CD4-positive, alpha-beta T cell treated with Interleukin-12 subunit alpha and Interleukin-12 subunit beta, for 1 hour (primary cell): ENCODE measurements at places on chromosomes 4 and X.

DNA sequence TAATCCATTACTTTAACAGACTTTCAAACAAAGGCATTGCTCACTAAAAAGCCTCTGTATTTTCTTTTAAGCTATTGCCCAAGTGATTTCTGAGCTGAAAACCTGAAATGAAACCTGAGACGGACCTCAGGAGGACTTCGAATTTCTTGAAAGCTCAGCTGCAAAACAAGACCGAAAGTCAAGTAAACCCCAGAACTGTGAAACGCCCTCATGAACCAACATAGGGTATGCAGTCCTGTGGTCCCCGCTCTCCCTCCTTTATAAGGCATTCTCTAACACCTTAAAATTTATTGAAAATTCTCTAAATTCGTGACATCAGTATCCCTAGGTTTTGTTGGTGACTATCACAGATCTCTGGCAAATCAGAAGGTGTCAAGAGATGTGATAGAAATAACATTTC is 91.8 kb downstream of the SHISA3 start:
- no peak for DNase-seq

DNA sequence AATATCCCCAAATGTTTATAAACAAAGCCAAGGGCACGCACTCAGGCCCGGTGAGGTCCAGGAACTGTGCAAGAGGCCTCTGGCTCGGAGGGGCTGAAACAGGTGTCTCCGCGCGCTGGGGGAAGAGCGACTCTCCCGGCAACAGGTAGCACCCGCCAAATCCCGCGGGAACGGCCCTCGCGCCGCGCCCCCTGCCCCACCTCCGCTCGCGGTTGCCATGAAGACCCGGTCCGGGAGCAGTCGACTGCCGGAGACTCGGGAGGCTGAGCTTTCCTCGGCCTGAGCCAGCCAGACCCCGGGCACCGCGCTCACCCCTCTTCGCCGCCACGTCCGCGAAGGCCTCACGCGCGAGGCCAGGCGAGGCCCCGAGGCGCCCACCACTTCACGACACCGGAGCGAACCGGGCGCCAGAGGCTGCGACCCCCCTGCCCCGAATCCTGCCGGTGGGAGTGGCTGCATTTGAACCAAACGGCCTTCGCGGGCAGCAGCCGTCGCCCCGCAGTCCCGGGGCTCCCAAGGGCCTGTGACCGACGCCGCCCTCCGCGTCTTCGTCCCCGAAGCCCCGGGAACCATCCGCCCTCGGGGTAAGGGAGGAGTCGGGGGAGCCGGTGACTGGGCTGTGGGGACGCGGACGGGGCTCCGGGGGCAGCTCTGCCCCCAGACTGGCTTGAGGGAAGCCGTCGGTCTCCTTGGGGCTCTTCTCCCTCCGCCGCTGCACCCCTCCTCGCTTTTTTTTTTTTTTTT is at the start of gene NSUN7:
NSUN7 (plus strand) TSS at position 239 of the 744 bp plus-strand sequence. CDS start 739 bp downstream, outside the sequence.
- peak; percentile 7 for DNase-seq

DNA sequence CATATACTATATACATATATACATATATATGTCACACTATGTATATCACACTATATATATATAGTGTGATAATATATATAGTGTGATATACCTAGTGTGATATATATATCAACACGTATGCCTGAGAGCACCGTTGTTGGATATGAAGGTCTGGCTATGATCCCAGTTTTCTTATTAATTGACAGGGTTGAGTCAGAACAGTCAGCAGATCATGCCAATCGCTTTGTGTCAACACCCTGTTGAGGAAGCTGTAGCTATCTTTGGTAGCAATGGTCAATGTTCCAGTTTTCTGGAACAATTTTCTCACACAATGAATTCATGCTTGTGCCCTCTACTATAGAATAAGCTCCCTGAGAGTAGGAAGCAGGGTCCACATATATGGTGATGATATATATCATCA is 496.0 kb upstream of the AGA start:
- DNase-seq: no peak

DNA sequence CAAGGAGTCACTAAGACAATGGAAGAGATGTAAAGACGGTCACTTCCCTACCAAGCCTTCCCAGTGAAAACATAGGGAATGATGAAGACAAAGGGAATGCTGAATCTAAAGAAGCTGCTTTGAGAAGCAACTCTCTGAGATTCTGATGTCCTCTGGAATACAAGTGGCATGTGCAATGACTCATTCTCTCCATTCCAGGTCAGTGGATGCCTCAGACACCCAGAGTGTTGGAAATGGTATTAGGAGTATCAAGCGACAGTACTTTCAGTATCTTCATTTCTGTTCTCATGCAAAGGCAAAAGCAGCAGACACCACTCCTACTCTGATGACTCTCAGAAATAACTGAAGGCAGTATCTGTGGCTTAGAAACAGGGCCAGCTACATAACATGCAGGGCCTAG is 102.6 kb downstream of the FSTL5 start:
- no peak for DNase-seq

- no peak for DNase-seq
These were observed 246.3 kb downstream of the PPP3CA start for GRCh38 chr4:101101072-101101471.

- DNase-seq: no peak
These were observed 52.9 kb upstream of the HPGDS start for GRCh38 chr4:94395562-94395961.

- DNase-seq: no peak
These were observed 461.2 kb downstream of the KCTD8 start for GRCh38 chr4:43987331-43987944.

DNA sequence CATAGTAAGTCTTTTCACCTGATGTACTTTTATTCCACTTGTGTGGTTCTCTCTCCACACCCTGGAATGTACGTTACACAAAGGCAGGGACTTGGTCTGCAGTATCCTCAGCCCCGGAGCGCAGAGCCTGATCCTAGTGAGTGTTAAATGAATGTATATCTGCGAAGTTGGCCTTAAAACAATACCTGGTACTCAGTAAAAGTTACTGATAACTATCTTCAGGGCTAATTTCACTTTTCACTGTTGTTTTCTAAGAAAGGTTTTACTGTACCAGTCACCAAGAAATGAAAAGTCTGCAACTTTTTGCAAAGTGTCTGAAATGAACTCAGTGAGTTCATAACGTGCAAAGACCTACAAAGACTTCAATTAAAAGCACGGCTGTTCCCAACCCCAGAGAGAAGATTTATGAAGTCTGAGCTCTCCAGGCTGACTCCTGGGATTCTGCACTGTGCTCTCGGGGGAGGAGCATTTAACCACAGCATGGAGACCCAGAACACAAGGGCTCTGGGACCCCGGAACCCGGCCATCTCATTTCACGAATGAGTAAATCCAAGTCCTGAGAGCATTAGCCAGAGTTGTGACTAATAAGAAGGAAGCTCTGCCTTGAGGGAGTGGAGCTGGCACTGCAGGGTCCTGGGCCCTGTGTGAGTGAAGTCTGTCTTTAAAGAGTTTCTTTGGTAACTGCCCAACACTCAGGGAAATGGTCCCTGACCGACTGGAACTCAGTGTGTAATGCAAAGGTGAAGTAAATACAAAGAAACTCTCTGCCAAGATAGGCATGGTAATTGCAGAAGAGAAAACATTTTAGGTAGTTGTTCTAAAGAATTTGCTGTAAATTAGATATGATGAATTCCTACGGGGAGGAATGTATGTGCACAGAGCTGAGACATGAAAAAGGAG is 165.8 kb downstream of the NSUN7 start:
- DNase-seq: no peak

DNA sequence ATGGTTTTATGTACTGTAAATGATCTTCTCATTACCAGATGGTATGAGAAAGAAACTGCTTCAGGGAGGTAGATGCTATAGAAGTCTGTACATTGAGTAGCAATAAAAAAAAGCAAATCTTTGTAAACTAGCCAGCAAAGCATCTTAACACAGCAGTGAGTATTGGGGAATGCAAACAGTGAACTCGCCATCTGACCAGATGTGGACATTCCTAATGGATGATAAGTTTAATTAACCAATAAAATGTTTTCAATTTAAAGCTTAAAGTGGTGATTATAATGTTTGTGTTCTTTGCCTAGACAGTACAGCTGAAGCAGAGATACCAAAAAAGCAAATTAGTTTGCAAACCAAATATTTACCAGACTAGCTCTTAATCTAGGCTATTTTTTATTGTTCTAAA is 1144.2 kb downstream of the FAT4 start:
- no peak for DNase-seq

GRCh38 chr4:121011138-121011537 is 61.2 kb downstream of the NDNF start:
- no peak for DNase-seq

DNA sequence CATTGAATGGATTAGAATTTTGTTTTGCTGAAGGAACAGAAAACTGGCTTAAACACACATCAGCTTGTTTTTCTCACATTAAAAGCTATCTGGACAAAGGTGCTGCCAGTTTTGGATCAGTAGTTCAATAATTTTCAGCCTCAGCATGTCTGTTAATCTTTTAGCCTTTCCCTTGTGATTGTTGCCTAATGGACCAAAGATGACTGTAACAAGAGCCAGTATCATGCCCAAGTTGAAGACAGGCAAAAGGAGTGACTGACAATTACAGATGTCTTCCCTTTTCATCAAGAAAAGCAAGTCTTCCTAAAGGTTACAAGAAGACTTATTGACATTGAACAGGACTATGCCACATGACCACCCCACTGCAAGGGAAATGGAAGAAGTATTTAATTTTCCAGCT is 419.7 kb downstream of the MAPK10 start:
- no peak for DNase-seq

DNA sequence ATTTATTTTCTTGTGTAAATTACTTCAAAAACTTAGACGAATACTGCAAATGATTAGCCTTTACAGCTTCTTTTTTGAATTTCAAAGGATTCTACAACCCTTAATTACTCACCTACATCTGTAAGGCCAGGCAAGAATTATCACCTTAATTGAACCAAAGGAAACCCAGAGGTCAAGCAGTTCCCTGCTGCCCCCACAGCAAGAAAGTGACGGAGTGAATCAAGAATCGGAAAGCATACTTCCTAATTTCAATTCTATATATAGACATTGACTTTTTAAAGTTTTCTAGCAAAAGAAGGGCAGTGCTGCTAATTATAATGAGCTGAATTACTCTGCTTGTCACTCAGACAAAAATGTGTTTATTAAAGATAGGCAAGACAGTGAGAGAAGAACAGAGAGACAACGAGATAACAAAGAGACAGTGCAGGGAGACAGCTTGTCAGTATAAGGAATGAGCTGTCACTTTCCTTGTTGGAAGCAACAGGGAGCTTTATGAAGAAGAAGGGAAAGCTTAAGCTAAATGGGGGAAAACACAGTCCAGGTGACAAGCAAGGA is 47.5 kb upstream of the SPANXN4 start:
- DNase-seq: no peak

DNA sequence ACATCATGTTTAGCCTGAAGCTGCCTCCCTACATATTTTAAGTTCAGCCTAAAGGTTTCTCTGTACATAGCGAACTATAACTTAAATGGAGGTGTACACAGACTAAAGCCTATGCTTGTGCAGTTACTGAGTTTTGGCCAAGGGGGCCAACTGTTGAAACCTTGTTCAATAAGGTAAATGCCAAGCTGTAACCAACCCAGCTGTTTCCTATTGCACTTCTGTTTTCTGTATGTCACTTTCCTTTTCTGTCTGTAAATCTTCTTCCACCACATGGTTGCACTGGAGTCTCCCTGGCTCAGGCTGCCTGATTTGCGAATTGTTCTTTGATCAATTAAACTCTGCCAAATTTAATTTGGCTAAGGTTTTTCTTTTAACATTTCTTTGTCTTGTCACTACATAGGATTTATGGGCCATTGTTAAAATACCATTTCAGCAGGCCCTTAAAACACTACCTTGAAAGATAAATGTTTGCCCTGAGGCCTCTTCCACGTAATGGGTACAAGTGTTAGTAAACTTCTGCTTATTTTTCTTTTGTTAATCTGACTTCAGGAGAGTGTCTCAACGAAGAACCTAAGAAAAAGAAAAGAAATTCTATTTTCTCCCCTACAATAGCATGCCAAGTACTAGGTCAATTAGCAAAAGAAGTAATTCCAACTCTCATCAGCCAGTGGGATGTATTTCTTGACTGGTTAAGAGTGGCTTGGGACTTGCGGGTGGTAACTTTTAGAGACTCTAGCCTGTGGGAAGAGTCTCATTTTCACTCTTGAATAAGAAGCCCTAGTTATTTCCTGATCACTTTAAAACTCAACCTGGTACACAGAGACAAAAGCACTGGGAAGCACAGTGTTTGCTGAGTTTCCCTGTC is 45.7 kb upstream of the PRSS12 start:
- DNase-seq: no peak

GRCh38 chr4:71240094-71240493 is 98.7 kb upstream of the SLC4A4 start:
- no peak for DNase-seq

DNA sequence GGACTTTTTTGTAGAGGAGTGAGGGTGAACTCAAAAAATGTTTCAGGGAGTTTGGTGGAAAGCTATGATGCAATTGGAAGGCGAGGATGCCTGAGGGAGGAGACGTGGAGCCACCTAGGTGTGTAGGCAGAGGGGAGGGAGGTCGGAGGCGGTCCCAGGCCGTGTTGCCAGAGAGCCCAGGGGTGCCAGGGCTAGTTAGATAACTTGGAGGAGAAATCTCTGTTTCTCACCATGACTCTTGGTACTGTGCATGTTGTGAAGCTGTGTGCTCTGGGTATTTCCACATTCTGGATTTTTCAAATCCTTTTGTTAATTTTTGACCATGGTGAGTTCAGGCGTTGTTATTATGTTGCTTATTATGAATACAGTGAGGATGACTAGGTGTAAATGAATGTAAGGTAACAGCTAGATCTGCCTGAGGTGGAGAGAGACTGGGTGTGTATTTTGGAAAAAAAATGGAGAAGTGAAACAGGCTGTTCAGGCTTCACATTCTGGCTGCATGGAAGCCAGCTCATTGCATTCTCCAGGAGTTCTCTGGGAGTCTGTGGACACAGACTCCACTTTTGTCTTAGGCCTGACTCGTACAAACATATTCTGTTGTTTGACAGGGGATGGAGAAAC is 4.5 kb downstream of the RAB9A start:
- DNase-seq: no peak

DNA sequence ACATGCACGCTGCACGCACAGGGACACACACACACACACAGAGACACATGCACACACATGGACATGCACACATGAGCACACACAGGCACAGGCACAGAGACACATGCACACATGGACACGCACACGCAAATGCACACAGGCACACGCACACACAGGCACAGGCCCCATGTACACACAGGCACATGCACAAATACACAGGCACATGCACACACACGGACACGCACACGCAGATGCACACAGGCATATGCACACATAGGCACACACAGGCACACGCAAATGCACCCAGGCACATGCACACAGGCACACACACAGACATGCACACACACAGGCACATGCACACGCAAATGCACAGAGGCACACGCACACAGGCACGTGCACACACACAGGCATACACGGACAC is 30.3 kb upstream of the HTRA3 start:
- no peak for DNase-seq

GRCh38 chr4:166680796-166681195 is 553.5 kb downstream of the SPOCK3 start:
- DNase-seq: no peak

DNA sequence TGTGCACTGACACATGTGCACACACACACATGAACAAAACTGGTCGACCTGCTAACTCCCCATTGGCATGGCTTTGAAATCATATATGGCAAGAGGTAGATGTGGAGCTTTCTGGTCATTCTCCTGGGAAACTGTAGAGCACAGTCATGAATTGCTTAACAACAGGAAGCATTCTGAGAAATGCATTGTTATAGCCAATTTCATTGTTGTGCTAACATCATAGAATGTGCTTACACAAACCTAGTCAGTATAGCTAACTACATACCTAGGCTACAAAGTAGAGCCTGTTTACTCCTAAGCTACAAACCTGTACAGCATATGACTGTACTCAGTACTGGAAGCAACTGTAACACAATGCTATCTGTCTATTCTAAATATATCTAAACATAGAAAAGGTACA is 134.2 kb upstream of the SH3RF1 start:
- no peak for DNase-seq
